ENCODE measurements at places on chromosomes 7 and 10.

DNA sequence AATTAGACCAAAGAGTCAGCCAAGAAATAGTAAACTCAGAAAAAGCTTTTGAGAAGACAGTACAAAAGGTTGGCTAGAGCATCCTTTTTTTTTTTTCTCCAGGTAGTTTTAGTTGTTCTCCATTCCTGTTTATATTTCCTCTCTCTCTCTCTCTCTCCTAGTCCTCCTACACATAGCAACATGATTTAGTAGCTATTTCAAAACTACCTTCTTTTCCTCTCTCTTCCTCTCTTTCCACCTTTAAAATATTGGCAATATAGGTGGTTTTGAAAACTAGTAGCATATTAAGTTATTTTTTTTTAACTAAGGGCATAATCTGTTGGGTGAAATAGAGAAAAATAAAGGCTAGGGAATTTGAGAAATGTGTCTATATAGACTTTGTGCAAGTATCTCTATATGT is 5.0 kb downstream of the SKIDA1 start:
- DNase-seq: no peak

GRCh38 chr7:1520539-1521234 is 9.8 kb upstream of the MAFK start:
- no peak for DNase-seq

DNA sequence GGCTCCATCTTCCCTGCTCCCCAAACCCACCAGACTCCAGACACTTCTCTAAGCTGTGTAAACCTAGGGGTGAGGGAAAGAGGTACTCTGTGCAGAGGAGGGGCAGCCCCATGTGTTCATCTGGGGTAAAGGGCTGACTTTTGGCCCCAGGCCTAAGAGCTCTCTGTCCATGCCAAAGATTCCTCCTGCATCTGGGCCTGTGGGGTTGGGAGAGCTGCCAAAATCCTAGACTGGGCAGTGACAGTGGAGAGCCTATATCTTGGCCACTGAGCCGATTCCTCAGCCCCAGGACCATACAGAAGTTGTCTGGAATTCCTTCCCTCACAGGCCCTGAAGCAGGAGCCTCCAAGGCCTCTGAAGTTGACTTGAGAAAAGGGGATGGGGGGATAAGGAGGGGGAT is 25.3 kb upstream of the LEP start:
- DNase-seq: no peak

DNA sequence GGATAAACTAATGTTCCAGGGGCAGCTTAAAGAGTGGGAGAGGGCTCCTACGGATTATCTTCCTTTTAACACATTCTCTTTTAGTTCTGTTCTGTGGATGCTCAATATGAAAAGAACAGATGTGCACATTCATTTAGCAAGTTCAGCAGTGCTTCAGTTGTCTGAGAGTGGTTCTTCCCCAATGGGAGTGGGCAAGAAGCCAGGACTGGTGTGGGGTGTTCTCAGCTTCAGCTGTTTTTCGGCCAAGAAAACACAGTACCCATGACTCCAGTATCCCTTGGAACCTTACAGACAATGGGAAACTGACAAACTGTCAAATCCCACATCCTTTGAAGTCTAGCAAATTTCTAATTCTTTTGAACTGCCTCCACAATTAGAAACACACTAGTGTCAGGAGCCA is 71.5 kb upstream of the LRRC17 start:
- no peak for DNase-seq

- peak; percentile 64 for DNase-seq
Observed at GRCh38 chr7:22001345-22002004, 55.8 kb upstream of the CDCA7L start.

GRCh38 chr10:18532881-18533535 is 118.4 kb downstream of the NSUN6 start:
- no peak for DNase-seq

GRCh38 chr7:39168403-39169098 is 190.8 kb downstream of the POU6F2 start:
- DNase-seq: no peak

DNA sequence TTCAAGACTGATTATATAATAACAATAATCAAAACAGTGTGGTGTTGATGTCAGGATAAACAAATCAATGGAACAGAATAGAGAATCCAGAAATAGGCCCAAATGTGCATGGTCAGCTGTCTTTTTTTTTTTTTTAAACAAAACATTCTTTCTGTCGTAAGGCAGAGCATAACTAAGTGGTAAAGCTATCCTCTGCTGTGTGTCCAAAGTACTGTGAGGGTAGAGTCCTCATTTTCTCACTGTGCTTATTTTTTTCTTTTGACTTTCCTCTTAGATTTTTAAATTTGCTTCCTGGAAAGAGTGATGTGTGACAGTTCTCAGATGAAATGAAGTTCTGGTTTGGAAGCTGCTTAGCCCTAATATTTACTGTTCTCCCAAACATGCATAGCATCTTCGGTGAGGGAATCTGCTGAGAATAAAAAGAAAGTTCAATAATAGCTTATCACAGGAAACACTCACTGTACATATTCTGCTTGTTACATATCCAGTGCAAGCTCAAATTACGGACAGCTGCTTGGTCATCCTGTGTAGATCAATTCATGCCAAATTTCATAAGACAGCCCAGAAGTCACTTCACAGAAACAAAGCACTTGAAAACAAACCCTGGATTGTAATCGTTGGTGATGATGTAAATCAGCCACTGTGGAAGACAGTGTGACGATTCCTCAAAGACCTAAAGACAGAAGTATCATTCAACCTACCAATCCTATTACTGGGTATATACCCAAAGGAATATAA is 423.9 kb downstream of the NEBL start:
- no peak for DNase-seq

GRCh38 chr7:34190299-34190698 is 285.0 kb downstream of the BMPER start:
- no peak for DNase-seq

GRCh38 chr7:76217942-76218566 is 16.4 kb downstream of the SRRM3 start:
- no peak for DNase-seq

GRCh38 chr7:128188396-128189230 is 52.5 kb upstream of the LEP start:
- no peak for DNase-seq

GRCh38 chr10:79348640-79348988 is 1.3 kb downstream of the PPIF start:
- no peak for DNase-seq

GRCh38 chr7:94883616-94884015 is 23.8 kb upstream of the PPP1R9A start:
- no peak for DNase-seq

DNA sequence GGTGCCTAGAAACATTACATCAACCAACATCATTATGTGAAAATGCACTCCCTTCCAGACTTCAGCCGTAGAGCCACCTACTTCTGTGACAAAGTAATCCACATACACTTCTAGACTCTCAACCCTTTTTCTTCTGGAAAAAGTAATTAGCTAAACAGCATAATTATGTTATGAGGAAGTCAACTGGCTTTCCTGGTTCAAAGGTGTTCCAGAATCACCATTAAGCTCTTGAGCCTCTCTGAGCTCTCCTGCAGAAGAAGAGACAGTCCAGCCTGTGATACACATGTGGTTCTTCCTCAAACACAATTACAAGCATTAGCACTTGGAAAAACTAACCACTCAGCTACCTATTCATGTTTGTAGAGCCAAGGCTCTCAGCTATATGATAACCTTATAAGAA is 52.5 kb downstream of the TNS3 start:
- DNase-seq: no peak

DNA sequence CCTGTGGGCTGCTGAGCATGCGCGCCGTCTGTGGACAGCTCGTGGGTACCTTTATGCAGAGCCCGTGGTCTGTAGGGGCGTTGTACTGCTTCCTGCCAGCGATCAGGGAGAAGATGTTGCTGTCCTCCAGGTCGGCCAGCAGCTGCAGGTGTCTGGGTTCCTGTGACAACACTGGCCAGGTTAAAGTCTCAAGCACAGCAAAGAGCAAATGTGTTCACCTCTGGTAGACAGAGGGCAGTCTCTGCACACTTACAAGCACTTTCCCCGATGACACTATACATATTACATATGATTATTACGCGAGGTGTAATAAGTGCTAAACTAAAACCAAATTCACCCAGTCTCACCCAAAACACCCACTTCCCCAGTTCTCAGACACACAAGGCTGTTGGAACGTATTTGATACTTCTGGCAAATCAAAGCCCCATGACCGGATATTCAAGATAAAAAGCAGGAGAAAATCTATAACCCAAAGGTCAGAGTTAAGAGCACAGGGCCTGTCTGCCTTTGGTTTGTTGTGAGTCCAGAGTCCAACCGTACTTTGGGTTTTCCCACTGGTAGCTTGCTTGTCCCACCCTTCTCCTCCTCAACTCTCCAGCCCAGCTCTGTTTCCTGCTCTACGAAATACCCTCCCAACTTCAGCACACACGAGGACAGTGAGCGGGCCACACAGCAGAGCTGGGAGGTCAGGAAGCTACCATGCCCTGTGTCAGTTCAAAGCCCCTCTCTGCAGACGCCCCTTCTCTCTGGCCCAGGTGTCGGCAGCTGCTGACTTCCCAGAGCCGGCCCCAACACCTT is 49.7 kb upstream of the DDC start:
- DNase-seq: no peak

GRCh38 chr7:25216837-25217236 is 11.4 kb downstream of the NPVF start:
- peak; percentile 20 for DNase-seq
